Activated CD4-positive, alpha-beta T cell treated with anti-CD3 and anti-CD28 coated beads for 24 hours (primary cell): ENCODE measurements at places on chromosomes 16 and 17.

- no peak for DNase-seq
Observed at GRCh38 chr17:57234739-57235092, 21.6 kb upstream of the MSI2 start.

DNA sequence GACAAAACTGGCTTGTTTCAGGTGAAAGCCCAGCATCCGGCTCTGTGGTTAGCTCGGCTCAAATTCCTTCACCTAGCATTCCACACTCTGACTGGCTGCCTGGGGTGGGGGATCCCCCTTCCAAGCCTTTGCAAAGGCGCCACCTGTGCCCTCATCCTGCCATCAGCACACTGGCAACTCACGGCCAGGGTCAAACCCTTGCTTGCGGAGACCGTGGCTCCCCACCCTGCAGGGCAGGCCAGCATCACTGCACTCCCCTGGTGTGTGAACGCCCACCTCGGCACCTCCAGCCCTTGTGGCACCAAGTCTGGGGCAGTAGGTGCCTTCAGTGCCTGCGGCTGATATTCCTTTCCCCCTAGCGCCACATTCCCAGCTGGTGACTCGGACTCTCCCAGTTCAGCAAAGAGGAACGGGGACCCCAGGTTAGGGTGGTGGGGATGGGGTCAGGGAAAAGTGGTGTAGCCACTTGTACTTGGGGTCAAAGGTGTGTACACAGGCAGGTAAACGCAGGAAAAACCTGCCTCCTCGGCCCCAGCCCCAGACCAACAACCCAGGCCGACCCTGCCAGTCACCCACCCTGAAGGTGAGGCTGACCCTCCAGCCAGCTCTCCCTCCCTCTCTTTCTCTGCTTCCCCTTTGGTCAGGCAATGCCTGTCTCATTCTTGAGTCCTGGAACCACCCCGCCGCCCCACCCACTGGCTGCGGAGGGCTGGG, 1.1 kb downstream of the FLII start:
- no peak for DNase-seq

DNA sequence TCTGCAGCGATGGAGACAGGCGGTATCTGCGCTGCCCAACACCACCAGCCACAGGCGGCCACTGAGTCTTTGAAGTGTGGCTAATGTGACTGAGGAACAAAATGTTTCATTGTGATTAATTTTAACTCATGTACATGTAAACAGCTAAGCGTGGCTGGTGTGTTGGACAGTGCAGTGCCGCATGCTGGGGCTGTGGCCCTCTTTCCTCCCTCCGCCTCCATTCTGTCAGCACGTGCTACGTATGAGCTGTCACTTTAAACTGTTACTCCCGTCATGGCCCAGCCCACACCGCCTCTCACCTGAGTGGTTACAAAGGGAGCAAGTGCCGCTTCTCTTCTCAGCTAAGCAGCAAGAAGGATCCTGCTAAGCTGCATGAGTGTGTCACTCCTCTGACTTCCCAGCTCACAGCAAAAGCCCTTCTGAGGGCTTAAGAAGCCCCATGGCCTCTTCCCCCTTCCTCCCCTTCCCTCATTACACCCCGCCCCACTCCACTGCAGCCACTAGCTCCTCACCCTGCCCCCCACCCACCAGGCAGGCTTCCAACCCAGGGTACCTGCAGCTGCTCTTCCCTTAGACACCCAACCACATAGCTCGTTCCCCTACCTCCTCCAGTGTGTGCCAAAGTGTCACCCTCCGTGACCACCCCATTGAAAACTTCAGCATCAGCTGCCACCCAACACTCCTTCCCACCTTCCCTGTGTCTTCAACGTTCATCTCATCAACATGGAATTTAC, 15.0 kb downstream of the HASPIN start:
- DNase-seq: peak; percentile 59

GRCh38 chr17:63173450-63173849, 207.4 kb downstream of the TANC2 start:
- no peak for DNase-seq

GRCh38 chr17:38674749-38675615, at the start of gene EPOP:
Gene EPOP, minus strand, starts transcription at chr17:38674957. Its CDS starts 462 bp downstream, at chr17:38674495.
- peak; percentile 93 for DNase-seq

DNA sequence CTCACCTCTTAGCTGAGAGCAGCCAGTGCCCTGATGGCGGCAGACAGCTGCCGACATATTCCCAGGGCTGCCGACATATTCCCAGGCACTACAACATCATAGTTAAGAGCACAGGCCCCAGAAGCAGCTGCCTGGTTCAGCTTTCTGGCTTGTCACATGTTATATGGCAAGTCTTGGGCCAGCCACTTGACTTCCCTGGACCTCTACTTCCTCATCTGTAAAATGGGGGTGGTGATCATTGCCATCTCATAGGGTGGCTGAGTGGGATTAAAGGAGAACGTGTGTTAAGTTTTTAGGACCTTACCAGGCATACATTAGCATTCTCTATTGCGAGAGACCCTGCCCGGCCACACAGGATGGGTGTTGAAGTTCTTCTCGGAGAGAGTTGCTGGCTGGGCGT, 19.1 kb downstream of the CDIPT start:
- no peak for DNase-seq

DNA sequence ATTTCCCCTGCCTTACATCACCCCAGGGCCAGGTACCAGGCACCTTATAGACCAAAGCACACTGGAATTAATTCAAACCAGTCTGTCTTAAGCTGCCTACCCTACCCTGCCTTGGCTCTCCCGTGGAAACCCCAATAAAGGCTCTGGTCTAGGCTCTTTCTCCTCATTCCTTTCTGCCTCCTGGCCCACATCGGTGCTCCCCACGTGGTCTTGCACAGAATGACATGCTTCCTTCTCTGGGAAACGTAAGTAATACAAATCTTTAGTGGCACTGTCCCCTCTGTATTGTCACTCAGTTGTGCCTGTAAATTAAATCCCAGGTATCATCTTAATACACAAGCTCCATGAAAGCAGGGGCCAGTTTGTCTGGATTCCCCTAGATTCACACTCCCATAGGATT, 16.6 kb downstream of the KRT25 start:
- no peak for DNase-seq

- no peak for DNase-seq
Observed at GRCh38 chr17:42514867-42515266, 21.2 kb upstream of the NAGLU start.

DNA sequence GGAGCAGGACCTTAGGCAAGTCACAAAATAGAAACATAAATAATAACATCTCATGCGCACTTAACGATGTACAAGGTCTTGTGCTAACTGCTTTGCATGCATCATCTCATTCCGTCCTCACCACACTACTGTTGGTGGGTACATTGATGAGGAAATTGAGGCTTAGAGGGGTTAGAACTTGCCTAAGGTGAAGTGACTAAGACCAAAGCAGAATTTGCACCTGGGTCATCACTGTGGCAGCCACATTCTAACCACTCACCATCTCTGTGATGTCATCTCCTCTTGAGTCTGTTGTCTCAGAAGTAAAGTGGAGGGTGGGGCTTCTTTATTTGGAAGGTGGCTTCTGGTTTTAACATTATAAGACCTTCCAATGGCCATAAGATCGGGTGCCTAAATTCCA, 20.4 kb upstream of the TRIM25 start:
- no peak for DNase-seq

DNA sequence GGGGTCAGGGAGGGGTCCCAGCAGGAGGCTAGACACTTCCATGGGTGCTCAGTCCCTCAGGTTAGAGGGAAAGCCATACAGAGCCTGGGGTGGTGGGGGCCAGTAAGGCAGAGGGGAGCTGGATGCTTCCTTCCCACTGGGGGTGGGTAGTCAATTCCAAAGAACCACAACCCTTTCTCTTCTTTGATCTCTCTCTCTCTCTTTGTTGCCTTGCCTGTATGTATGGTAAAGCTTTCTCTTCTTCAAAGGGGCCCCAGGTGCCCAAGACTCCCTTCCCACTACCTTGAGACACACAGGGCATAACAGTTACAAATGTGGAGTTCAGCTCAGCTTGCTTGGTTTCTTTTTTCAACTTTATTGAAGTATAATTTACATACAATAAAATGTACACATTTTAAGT, 30.5 kb upstream of the C1QL1 start:
- DNase-seq: no peak

DNA sequence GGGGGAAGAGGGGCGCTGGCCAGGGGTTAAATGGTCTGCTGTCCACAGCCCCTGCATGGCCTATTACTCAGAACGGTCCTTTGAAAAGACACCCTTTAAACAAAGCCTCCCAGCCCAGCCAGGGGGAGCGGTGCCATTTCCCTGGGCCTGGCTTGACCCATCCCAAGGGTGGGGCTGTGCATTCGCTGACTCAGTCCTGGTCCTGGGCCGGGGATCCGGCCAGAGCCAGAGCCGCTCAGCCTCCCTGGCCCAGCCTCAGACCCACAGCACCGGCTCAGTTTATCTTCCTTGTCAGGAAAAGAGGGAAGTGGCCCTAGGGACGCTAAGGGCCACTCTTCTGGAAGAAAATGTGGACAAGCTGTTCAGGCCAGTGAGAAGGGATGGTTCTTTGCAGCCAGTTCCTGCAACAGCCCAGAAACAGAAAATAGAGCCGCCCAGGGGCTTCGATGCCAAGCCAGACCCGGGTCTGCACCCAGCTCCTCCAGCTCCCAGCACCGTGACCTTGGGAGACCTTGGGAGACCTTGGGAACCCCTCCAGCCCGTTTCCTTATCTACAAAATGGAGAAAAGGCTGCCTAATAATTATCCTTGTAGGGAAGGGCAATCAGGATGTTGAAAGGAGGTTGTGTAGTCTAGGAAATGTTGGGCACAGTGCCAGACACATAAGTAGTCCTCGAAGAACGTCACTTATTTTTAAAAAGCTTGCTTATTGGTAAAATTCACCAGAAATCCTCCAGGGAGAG, 82.5 kb downstream of the ZDHHC7 start:
- no peak for DNase-seq

GRCh38 chr17:64024215-64024654, 3.8 kb upstream of the ICAM2 start:
- no peak for DNase-seq

DNA sequence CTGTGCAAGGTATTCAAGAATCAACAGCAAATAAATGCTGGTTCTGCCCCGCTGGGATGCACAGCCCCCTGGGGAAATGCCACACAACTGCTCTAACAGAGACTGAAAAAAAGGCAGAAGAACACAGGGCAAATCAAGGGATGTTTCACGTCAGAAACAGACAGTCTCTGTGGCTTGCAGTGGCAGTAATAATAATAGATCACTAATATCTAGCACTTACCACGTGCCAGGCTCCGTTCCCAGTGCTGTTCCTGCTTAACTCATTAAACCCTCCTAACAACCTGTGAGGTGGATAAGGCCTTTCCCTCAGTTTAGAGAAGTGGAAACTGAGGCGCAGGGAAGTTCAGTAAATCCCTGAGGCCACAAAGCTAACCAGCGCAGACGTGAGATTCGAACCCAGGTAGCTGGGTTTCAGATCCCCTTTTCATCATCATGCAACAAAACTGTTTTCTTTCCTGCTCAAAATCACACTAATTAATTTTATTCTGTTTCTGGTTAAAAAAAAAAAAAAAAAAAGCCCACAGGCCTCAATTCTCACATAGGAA, 36.7 kb downstream of the ARHGAP17 start:
- DNase-seq: no peak

GRCh38 chr16:77938913-77939312, 83.4 kb upstream of the CLEC3A start:
- DNase-seq: no peak

- DNase-seq: peak; percentile 7
Observed at GRCh38 chr16:86874141-86874540, 295.8 kb downstream of the FOXL1 start.

- no peak for DNase-seq
Observed at GRCh38 chr16:24689128-24689527, 40.3 kb upstream of the TNRC6A start.

GRCh38 chr16:70592106-70592571, 54.2 kb upstream of the IL34 start:
- DNase-seq: no peak

DNA sequence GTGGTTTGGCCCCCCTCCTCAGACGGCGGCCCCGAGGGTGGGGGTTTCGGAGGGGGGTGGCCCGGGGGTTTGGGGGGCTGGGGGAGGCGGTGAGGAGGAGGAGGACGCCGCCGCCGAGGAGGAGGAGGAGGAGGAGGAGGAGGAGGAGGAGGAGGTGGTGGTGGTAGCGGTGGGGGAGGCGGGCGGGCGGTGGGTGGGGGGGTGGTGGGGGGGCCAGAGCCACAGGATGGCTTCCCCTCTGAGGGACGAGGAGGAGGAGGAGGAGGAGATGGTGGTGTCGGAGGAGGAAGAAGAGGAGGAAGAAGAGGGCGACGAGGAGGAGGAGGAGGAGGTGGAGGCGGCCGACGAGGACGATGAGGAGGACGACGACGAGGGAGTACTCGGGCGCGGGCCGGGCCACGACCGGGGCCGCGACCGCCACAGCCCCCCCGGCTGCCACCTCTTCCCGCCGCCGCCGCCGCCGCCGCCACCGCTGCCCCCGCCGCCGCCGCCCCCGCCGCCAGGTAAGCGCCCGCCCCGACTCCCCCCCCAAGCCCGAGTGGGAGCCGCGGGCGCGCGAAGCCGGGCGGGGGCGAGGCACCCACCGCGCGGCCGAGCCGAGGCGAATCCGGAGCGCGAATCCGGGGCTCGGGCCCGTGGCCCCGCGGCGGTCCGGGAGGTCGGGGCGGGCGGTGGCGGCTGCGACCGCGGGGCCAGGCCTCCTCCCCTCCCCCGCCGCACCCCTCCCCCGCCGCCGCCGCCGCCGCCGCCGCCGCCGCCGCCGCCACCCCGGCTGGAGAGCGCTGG, 3.8 kb upstream of the CHD3 start:
- DNase-seq: peak; percentile 13

- DNase-seq: no peak
Observed at GRCh38 chr16:64295466-64295865, 826.4 kb downstream of the CDH11 start.

DNA sequence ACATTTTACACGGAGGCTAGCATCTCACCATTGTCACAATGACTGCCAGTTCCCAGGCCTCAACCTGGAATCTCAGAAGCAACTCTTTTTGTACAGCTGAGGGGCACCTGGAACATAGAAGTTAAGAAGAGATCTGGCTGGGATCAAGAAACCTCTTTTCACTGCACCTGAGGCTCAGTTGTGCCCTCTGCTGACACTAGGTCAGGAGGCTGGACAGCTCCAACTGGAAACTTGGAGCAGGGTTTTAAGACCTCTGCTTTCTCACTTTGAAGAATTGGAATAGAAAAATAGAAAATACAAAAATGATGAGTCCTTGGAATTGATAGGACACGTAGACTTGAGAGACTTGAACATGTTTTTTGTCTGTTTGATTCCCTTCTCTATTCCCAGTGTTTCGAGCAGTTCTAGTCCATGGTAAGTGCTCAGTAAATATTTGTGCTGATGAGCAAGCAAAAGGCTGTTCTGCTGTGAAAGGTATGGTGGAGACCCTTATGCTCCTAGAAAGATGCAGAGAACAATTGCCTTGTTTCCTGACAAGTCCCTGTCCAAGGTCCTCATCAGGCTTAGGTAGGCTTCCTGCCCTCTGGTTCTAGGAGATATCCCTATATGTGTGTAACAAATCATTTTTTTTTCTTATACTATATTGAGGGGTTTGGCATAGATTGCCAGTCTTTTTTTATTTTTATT, 13.6 kb upstream of the PPM1D start:
- no peak for DNase-seq
